Activated gamma-delta T cell (primary cell): ENCODE measurements at places on chromosomes 13 and 19.

DNA sequence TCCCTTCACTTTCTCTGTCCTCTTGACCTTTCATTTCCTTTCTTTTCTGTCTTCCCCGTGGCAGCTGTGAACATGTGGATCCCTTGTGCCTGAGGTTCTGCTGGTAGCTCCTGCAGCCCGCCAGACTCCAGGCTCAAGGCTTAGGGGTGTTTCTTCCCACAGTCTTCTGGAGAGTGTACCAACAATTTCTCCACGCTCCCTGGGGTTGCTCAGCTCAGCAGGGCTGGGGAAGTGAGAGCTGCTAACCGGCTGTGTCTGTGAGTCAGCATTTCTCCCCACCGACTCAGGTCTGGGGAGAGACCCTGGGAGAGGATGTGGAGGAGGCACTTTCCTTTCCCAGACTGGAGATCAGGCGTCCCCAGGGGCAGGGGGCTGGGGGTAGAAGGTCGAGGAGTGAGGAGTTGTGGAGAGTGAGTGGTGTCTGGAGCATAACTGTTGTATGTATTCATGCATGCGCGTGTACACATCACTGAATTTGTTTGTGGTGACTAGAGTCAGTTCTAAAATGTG, 193.6 kb downstream of the KCNRG start:
- DNase-seq: no peak

DNA sequence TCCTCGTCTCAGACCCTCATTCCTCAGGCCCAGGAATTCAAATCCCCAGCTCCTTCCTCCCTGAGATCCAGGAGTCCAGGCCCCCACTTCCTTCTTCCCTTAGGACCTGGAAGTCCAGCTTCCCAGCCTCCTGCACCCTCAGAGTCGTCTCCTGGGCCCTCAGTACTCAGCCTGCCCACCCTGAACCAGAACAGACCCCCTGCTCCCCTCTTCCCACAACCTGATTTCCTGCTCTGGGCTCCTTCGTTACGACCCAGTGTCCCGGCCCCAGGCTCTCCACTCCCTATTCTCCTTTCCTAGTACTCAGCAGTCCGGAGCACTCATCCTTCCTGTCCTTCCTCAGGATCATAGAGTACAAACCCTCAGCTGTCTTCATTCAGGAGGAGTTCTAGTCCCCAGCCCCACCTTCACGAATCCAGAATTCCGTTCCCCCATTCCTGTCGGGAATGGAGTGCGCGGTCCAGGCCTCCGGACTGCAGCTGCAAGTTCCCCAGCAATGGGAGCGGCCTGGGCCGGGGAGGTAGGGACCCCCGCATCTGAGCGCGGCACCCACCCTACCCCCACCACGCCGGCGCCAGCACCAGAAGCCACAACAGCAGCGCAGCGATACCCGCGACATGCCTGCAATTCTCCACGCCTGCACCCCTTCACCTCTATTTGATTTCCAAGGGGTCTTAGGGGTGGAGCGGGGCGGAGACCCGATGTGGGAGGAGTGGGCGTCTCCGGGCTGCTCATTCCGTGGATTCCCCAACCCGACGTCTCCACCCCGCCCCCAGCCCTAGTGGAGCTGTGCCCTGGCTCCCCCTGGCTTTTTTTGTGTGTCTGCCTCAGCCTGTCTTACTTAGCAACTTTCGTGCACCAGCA, 12.7 kb downstream of the EGLN2 start:
- DNase-seq: no peak

DNA sequence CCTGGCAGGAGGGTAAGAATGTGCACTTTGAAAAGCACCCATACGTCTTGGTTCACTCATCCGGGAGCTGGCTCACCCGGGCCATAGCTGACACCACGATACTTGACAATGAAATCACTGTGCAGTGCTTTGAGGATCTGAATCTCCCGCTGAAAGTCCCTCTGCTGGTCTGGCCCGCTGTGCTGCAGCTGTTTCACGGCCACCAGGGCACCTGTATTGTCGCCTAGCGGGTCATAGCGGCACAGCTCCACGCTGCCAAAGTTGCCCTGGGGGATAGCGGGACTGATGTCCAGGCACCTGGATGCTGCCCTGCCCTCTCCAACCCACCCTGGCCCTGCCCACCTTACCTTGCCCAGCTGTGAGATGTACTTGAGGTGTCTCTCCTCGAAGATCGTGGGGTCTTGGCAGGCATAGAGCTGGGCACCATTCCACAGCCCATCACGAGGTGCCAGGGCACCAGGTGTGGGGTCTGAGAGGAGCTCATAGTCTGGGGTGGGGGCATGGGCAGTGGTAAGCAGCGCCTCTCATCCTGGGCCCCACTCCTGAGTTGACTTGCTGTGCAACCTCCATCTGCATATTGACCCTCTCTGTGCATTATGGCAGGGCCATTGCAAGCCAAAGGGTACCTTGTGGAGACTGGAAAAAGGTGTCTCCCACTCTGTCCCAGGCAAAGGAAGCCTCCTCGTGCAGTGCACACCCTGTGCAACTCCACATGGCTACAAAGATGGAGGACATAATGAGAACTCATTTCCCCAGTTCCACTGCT, 11.3 kb upstream of the INSL3 start:
- DNase-seq: no peak

- no peak for DNase-seq
These were observed 16.6 kb downstream of the MED4 start for GRCh38 chr13:48078251-48078656.

- DNase-seq: no peak
These were observed 210.3 kb downstream of the KATNAL1 start for GRCh38 chr13:30097089-30097488.

DNA sequence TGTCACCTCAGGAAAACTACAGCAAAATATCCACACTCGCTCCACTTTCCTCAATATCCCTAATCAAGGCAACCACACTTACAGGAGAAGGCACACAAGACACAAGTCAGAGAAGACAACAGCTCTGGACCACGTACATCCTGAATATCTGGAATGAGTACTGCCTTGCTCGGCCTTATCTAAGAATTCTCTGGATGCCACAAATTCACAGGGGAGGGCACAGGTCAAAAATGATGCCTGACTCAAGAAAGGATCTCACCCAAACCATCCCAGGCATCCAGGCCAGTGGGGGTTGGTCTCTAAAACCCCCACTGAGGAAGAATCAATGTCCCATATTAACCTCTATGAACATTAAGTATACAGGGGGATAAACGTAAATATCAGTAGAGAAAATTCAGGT, 29.9 kb downstream of the ATP7B start:
- DNase-seq: no peak

- no peak for DNase-seq
These were observed 7.5 kb upstream of the GJA3 start for GRCh38 chr13:20168396-20168795.

DNA sequence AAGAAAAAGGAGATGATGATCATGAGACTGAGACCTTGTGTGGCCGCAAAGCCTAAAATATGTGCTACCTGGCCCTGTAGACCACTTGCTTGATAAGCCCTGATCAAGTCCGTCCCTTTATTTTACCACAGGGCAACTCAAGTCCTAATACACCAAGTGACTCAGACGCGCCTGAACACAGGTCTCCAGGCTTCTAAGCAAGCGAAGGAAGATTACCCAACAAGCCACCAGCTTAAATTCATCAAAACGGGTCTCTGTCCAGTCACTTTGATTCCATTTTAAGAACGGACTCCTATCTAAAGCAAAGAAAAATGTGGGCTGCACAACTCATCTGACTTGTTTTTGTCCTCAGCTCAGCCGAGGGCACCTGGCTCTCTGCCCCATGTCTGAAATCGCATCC, 26.8 kb downstream of the SLC7A1 start:
- DNase-seq: no peak

GRCh38 chr13:100533588-100534041, 55.0 kb downstream of the GGACT start:
- DNase-seq: no peak

- DNase-seq: no peak
These were observed 101.3 kb downstream of the KCNRG start for GRCh38 chr13:50116430-50116973.

- no peak for DNase-seq
These were observed 2.5 kb downstream of the PCCA start for GRCh38 chr13:100091391-100091790.

DNA sequence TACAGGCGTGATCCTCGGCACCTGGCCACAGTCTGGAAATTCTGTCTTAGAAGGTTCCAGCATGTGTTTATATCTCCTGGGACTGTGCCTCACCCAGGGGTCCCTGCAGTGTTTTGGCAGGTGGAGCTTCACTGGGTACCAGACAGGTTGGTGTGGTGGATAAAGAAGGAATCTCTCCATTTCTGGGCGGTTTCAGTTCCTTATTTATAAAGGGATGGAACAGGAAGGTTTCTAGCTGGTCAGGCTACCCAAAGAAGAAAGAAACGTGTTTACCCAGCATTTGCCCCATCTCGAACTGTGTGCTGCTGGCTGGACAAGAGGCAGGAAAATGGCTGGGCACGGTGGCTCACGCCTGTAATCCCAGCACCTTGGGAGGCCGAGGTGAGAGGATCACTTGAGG, 9.8 kb downstream of the PNPLA6 start:
- no peak for DNase-seq

GRCh38 chr19:372306-372890, 27.8 kb upstream of the MIER2 start:
- no peak for DNase-seq

DNA sequence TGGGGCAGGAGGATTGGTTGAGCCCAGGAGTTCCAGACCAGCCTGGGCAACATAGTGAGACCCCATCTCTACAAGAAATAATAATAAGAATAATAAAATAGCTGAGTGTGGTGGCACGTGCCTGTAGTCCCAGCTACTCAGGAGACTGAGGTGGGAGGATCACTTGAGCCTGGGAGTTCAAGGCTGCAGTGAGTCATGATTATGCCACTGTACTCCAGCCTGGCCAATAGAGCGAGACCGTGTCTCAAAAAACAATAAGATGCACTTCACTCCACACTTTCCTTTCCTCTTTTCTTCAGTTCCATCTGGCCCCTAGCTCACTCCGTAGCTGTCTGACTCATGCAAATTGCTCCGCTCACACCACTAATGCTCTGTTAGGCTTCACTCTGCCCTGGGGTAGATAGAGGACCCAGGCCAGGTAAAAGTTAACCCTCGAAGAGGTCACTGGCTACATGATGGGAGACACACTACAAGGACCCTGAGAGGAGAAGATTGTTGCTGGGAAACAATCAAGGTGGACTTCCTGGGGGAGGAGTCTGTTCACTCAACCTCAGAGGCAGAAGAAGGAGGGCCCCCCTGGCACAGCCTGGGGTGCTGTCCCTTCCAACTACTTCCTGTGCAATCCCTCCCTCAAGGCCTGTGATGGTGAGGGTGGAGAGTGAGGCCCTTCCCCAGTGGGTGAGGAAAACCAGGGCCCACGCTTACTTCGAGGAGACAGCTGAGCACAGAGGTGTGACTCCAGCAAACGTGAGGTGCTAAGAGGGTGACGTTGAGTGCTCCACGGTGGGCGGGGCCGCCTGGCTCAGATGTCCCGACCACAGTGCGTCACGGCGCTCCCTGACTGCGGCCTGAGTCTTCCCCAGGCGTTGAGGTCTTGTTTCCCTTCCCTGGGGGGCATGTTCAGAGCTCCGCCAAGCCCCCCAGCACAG, 8.8 kb upstream of the TNFSF9 start:
- peak; percentile 80 for DNase-seq

GRCh38 chr19:1873524-1874473, 10.4 kb upstream of the KLF16 start:
- no peak for DNase-seq

DNA sequence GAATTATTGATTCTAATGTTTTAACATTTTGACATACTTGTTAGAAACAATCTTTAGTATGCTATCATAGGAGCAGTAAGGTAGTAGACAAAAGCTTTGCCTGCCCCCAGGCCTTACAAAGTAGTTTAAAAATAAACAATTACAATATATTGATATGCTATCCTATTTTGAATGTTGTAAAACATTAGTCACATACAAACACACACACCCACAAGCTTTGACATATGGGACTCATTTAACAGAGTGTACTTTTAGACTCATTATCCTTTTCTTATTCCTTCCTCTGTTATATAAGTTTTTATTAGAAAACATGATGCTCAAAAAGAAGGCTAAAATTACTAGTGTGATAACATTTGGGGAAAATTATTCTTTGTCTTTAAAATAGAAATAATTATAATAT, 33.5 kb downstream of the UCHL3 start:
- DNase-seq: no peak

GRCh38 chr13:98975822-98976261, 2.0 kb downstream of the DOCK9 start:
- no peak for DNase-seq
